ENCODE measurements at places on chromosomes 12 and 14. TPM values are rescaled to one million over a fixed set of nuclear protein-coding genes. Genes with fewer than 3 reads are reported as not detected.

The DHH gene
- total RNA-seq: under 0.01 TPM

The TSPAN31 gene
- 67.4 TPM for total RNA-seq

The TMEM229B gene
- 1.2 TPM for total RNA-seq

The OVCH1 gene
- 0.12 TPM for total RNA-seq

The TAS2R8 gene
- not detected for total RNA-seq

The SSPN gene
- total RNA-seq: 16.2 TPM

The OTX2 gene
- total RNA-seq: not detected

The CSRP2 gene
- total RNA-seq: 3.0 TPM

The IFI27L2 gene
- 192 TPM for total RNA-seq

The IAPP gene
- total RNA-seq: not detected

The NINJ2 gene
- 0.79 TPM for total RNA-seq

The ARHGEF40 gene
- 33.3 TPM for total RNA-seq

The PXN gene
- total RNA-seq: 14.5 TPM

The ANO2 gene
- 0.13 TPM for total RNA-seq

The ARL1 gene
- 111 TPM for total RNA-seq

The TSHR gene
- total RNA-seq: not detected

The VDR gene
- total RNA-seq: 6.1 TPM

The KHNYN gene
- 48.1 TPM for total RNA-seq

The VCPKMT gene
- 3.7 TPM for total RNA-seq

The SYNE3 gene
- 57.7 TPM for total RNA-seq

The TRPV4 gene
- total RNA-seq: 0.53 TPM

The USP44 gene
- total RNA-seq: 0.79 TPM

The SDR9C7 gene
- not detected for total RNA-seq

The TMEM63C gene
- total RNA-seq: not detected

Measured in aortic smooth muscle cell (primary cell).